ENCODE measurements at places on chromosomes 4 and X. TPM values are rescaled to one million over a fixed set of nuclear protein-coding genes. Genes with fewer than 3 reads are reported as not detected.

DNA sequence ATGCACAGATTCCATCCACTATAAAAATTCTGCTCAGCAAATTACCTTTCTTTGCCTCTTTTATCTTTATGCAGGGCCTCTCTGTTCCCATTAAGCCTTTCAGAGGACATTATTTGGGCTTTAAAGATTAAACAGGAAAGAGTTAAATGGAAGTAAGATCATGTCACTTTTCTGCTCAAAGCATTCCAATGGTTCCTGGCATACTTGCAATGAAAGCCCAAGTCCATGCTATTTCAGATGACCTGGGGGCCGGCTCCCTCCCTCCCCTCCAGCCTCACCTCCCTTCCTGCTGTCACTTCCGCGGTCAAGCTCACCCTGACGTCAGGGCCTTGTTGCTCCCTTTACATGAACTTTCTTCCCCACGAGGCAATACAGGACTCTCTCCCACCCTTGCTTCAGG lies 125.5 kb downstream of the C4orf51 start:
- DNase-seq: peak; percentile 92

GRCh38 chr4:78308517-78308916 lies 243.1 kb upstream of the ANXA3 start:
- DNase-seq: no peak

- DNase-seq: peak; percentile 64
These were observed 70.2 kb downstream of the GC start for GRCh38 chr4:71713611-71714203.

- DNase-seq: no peak
These were observed 26.6 kb upstream of the HTRA3 start for GRCh38 chr4:8242782-8243560.

DNA sequence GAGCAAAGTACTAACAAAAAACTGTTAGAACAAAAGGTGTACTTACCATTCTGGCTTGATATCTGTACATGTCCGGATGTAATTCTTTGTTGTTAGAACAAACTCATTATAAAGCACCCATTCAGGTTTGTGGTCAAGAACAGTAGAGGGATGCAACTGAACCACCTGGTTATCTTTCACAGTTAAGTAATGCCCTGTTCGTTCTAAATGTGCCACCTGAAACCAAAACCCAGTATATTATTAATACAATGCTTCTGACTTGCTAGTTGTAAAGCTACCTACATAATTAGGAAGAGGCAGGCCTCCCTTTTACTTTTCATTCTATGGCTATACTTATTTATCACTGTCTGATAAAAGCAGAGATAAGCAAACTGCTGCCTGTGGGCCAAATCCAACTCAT lies 54.8 kb downstream of the DHX15 start:
- DNase-seq: no peak

DNA sequence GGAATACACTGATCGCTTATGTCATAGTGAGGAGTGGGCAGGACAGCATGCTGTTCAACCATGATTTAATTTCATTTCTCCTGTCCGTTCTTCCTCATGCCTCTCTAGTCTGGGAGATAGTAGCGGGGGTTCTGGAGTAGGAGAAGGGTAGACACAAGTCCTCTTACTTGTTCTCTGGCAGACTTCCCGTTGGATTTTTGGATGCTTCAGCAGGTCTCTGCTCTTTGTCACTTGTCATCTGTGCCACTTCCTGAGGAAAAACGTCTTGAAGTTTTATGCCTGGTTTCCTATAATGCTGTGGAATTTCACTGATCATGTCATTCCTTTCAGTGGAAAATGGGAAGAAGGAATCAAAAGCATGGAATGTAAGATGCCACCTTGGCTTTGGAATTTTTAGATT lies 154.7 kb downstream of the GATB start:
- DNase-seq: no peak

- no peak for DNase-seq
These were observed 795.6 kb upstream of the GALNTL6 start for GRCh38 chr4:171017593-171017992.

- DNase-seq: no peak
These were observed 28.7 kb downstream of the CC2D2A start for GRCh38 chr4:15498356-15498755.

DNA sequence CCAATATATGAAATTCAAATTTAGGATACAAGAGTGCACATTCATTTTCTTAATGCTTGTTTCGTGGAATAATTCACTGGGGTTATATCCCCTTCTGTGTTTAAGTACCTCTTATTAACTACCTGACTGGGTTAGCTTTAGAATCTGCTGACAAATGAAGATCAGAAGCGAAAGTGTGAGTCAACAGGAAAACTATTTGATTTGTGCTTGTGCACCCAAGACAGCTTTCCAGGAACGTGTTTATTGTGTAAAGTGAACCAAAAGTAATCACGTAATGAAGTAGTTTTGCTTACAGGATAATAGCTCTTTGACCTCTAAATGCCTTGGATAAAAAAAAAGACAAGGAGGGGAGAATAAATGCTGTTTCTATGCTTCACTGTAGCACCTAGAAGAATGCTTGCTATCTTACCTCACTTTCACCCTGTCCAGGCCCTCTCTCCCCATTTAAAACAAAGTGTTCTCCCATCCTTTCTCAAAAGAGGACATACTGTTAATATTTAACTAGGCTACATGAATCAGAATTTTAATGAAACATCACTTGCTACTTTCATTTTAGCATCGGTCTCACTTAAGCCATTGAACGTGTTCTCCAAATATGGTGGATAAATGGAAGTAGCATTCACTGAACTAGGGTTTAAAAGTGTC lies 141.9 kb downstream of the THOC2 start:
- DNase-seq: peak; percentile 54

Gene NEIL3
- 1.2 TPM for total RNA-seq

Data from lung microvascular endothelial cell (primary cell).